ENCODE measurements at places on chromosomes 1 and 21.

DNA sequence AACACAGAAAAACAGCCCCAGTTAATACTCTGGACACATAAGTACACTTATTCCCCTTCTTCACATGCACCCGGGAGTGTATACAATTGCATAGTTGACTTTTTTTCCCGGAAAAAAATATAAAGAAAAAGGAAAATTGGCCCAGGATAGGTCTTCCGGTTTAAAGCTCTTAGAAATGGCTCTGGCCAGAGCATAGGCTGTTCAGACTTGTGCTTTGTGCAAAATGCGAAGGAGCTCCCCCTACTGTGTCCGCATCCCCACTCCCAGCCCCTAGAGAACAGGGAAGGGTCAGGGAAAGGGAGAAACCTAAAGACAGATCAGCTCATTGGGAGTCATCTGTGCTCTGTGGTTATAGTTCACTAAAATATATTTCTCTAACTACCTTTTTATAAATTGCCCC lies 5.5 kb upstream of the MTMR11 start:
- no peak for DNase-seq

DNA sequence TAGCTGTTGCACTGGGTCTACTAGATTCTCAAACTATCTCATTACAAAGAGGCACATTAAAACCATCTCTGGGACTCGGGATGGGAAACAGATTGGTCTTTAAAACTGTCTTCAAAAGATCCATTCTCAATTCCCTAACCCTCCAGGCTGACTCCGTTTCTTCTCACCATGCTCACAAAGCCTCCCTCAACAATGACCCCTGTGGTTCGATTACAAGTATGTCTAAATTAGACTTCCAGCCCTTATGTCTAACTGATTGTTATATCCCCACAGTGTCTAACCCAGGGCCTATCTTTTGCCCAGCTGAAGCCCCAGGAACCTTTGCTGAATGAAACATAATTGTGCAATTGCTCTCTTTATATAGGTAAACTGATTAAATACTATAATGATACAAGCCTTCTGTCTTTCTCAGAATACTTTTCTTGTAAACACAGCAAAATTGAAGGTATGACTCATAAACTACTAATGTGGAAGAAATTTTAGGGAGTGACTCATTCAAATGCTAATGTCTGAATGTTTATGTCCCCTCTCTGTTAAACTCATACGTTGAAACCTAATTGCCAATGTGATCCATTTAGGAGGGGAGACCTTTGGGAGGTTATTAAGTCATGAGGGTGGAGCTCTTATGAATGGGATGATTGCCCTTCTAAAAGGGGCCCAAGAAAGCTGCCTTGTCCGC lies 65.6 kb upstream of the DAB1 start:
- no peak for DNase-seq

- no peak for DNase-seq
These were observed 20.2 kb downstream of the SDC3 start for GRCh38 chr1:30888391-30888790.

GRCh38 chr1:232036181-232036933 lies 409.8 kb downstream of the DISC1 start:
- no peak for DNase-seq

GRCh38 chr21:33869873-33870272 lies 45.7 kb downstream of the ATP5PO start:
- no peak for DNase-seq

Measured in NCI-H1105 (cell line).